Stimulated activated CD8-positive, alpha-beta memory T cell treated with anti-CD3 and anti-CD28 coated beads, Interleukin-2, amount 100 ng/mL, for 1 hour (primary cell): ENCODE measurements at places on chromosomes 13 and 19.

DNA sequence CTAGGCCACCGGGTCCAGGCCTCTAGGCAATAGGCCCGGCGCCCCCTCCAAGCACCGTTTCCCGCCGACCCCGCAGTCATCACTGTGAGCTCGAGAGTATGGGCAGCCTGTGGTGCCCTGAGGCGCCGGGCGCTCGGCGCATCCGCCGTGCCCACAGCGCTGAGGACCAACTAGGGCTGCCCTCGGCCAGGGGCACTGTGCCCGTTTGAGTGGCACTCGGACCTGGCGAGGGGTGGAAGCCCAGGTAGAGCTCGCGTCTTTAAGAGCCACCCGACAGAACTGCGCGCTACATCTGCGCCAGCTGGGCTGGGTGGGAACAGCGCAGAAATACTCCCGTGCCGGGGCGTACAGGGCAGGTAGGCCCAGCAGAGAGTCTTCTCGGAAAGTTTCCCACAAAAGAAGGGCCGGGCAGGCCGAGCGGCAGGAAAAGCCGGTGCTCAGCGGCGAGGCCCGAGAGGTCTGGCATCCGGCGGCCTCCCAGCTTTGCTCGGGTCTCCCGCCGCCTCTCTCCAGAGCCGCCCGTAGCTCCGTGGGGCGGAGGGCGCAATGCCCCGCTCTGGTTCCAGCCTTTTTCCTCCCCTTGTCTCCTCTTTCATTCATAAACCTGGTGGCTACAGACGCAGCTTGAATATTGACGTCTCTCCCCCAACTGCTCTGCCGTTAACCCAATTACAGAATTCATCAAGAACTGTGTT is 5.4 kb upstream of the SOX1 start:
- no peak for DNase-seq

- DNase-seq, result no peak
Measured at GRCh38 chr19:17654993-17655392, 33.2 kb downstream of the UNC13A start.

DNA sequence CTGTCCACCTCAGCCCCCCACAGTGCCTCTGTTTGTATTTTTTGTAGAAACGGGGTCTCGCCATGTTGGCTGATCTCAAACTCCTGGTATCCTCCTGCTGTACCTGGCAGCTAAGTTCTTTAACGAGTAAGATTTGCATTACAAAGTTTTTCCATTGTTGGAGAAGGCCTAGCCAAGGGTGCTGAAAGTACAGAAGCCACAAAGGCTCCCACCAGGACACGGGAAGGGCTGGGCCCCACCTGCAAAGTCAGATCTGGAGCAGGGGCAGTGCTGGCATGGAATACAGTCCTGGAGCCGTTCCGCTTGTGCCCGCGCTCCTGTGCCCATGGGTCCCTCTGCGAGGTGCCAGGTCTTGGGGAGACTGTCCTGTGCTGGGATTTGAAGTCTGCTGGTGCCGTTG is 12.1 kb downstream of the FZR1 start:
- no peak for DNase-seq

GRCh38 chr13:99119656-99120055 is 81.0 kb upstream of the UBAC2 start:
- DNase-seq, result no peak
